ENCODE measurements at places on chromosomes 11 and 22.

- DNase-seq = no peak
These were observed 6.9 kb downstream of the MAPK1 start for GRCh38 chr22:21860491-21861039.

DNA sequence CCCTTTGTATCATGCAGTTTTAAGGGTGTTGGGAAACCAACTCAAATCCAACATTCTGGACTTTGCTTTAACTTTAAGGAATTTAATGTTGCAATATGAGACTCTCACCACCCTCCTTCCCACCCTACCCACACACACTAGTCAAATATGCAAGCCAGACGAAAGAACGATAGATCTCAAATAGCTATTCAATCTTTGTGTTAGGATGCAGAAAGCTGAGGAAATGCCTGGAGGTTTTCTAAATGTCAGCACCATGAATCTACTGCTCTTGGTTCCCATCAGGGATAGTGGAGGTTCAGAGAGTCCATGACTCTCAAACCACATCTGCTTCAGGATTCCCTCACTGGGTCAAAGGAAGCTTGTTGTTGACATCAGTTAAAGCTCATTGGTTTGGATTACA is 33.7 kb downstream of the EXPH5 start:
- DNase-seq = no peak

- no peak for DNase-seq
These were observed 16.8 kb downstream of the DNAL4 start for GRCh38 chr22:38777087-38777671.

- no peak for DNase-seq
These were observed 47.8 kb downstream of the ARRB1 start for GRCh38 chr11:75303544-75304224.

- no peak for DNase-seq
These were observed 45.8 kb downstream of the PLAAT5 start for GRCh38 chr11:63445118-63445517.

Data from gastrocnemius medialis (tissue), 4 donors.